ENCODE measurements at places on chromosomes 12 and 14.

- DNase-seq, result no peak
Measured at GRCh38 chr12:88518863-88519403, 61.3 kb downstream of the KITLG start.

GRCh38 chr14:24074625-24075484 is 3.5 kb downstream of the CPNE6 start:
- DNase-seq, result no peak

GRCh38 chr14:105022276-105022670 is 1.4 kb upstream of the CDCA4 start:
- no peak for DNase-seq

DNA sequence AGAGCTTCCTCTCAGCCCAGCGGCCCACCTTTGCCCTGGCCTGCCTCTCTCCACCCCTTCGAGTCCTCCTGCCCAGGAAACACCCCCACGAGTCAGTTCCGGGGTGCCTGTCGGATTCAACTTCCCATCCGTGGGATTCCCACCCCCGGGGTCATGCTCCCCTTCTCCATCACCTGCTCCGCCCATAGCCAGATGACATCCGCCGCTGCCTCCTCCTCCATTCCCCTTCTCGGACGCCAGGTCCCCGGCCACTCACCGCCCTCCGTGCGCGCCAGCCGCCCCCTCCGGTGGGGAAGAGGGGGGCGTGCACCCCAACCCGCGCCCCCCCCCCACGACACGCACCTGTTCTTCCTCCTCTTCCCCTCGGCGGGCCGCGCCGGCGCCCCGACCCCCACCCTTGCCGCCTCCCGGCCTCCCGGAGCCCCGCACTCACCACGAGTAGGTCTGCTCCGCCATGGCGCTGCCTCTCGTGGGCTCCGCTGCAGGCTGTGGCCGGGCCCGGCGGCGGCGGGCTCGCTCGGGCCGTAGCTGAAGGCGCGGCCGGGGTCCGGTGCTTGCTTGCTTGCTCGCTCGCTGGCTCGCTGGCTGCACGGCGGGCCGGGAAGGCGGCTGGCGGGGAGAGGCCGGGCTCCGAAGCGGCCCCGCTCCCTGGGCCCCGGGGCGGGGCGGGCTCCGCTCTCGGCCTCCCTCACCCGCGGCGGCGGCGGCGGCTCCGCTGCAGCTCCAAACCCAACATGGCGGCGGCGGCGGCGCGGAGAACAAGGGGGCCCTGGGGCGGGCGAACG is 554 bp downstream of the SPPL3 start:
- no peak for DNase-seq

DNA sequence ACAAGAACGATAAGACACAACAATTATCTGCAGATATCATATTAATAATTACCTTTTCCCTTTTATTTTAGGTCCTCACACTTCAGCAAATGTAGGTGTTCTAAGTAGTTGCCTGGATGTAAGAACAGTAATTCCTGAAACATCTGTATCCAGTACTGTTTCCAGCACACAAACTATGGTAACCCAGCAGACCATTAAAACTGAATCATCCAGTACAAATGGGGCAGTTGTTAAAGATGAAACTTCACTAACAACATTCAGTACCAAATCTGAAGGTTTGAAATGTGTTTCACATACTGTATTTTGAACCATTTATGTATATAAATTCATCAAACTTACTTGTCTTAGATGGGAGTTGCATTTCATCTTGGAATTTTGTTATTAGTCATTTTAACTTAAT is 31.0 kb downstream of the HCFC2 start:
- DNase-seq, result no peak

GRCh38 chr12:124518051-124518932 is 49.1 kb downstream of the NCOR2 start:
- peak; percentile 93 for DNase-seq

GRCh38 chr12:38155526-38156496 is 160.8 kb upstream of the ALG10B start:
- no peak for DNase-seq

DNA sequence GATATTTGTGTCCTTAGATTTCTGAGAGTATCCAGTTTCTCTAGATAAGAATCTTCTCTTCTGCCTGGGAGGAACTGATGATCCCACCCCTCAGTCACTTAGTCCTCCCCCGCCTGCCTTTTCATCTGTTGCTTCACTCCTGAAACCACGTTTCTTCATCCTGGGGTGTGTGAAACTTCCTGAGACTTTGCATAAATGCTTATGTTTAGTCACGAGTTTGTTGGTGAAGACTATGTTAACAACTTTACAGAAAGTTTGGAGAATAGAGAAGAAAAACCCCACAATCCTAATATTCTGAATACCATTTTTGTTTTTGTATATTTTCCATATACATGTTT is 33.2 kb downstream of the MARK3 start:
- DNase-seq, result no peak

DNA sequence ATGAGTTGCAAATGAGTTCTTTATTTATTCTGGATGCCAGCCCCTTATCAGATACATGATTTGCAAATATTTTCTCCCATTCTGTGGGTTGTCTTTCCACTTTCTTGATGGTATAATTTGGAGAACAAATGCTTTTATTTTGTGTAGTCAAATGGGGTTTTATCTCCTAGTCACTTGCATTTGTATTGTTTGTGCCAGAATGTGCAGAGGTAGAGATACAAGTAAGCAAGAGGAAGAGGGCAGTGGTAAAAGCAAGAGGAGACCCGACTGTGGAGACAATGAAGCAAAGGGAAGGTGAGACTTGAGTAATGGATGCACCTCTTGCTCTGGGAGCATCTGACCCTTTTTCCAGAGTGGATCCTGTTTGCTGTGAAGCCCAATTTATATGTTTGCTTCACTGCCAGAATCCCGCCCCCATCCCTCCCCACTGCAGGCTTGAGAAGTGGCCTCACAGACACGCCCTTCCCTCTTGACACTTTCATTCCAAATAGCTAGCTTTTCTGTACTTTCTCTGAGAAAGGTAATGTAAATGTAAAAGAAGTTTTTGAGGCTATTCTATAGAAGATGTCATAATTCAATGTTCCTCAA is 786 bp upstream of the PFKM start:
- DNase-seq, result no peak

DNA sequence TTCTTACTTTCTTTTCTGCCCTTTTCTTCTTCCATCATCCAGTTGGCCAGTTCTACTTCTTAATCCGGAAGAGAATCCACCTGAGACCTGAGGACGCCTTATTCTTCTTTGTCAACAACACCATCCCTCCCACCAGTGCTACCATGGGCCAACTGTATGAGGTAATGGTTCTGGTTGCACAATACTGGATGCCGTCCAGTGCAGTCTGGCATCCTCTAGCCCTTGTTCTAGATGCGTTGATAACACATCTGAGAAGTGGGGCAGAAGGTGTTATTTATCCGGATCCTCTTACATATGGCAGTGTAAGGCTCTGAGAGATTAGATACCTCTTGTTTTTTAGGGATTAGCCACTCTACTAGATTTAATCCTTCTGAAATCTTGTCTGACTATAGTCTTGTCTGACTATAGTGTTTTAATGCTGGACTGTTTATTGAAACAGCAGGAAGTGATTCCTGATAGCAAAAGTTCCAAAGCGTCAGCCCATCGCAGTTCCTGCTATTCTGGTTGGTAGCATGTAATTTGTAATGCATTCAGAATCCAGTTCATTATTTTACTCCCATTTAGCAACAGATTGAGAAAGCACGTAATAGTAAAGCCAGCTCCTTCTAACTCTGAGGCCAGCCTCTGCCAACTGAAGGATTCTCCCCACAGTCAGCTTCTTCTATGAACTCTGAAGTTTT is 7.9 kb downstream of the GABARAPL1 start:
- no peak for DNase-seq

GRCh38 chr12:58925111-58925611 is 4.9 kb upstream of the LRIG3 start:
- no peak for DNase-seq

DNA sequence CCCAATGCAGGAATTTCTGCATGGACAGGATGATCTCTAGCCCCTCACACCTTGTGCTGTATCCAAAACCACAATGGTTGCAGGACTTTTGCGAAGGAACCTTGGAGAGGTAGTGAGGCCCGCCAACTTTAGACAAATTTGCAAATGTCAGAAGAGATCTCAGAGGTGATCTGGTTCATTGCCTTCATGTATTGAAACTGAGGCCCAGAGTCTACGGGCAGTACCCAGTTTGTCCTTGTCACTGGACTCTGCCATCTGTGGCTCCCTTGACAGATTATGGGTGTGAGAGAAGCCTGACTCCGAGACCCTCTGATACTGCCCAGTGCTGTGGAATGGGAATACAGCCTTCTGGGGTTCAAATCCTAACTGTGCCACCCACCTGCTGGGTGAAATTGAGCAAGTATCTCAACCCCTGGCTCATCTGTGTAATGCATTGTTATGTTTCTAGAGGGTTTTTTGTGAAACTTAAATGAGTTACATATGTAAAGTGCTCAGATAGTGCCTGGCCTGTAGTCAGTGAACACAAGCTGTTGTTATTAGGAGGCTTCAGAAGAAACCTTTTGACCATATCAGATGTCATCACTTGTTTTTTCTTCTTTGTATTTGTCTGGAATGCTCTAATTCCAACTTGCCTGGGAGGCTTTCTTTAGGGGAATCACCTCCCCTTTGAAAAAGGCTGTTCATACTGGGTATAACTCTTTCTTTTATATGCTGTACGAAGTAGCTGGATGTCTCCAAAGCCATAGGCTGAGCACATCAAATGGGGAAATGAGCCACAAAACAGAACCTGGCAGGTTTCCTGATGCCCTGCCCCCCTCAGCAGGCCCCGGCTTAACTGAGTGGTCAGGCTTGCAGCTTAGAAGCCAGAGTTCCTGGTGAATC is 71.4 kb upstream of the SRSF5 start:
- no peak for DNase-seq

DNA sequence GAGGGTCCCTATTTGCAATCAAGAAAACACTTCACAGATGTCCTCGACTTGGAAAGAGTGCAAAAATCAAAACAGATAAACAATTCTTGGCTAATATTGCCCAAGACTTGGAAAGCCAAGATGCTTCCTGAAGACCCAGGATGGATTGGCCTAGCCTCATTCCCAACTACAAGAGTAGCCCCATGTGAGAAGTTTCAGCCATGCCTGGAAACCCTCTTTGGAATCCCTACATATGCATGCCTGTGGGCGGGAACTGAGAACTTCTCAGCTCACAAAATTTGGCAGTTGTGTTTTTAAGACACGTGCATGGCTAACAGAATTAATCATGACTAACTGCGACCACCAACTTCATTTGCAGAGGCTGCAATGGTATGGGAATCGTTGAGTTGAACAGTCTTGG is 283.2 kb upstream of the TBX3 start:
- DNase-seq, result no peak

DNA sequence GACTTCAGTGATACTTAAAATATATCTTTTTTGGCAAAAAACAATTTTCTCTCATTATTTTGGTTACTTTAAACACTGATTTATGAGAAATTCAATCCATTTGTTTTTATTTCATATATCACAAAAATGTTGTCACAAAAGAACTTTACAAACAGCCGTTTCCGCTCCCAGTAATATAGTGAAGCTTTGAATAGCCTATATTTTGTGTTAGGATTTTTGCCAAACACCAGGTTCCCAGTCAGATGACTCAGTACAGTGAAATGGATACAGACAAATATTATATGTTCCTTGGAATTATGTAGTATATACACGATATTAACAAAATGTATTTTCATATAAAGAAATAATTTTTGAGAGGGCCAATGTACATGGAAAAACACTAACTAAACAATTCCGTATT is 411.1 kb downstream of the CCER1 start:
- no peak for DNase-seq

DNA sequence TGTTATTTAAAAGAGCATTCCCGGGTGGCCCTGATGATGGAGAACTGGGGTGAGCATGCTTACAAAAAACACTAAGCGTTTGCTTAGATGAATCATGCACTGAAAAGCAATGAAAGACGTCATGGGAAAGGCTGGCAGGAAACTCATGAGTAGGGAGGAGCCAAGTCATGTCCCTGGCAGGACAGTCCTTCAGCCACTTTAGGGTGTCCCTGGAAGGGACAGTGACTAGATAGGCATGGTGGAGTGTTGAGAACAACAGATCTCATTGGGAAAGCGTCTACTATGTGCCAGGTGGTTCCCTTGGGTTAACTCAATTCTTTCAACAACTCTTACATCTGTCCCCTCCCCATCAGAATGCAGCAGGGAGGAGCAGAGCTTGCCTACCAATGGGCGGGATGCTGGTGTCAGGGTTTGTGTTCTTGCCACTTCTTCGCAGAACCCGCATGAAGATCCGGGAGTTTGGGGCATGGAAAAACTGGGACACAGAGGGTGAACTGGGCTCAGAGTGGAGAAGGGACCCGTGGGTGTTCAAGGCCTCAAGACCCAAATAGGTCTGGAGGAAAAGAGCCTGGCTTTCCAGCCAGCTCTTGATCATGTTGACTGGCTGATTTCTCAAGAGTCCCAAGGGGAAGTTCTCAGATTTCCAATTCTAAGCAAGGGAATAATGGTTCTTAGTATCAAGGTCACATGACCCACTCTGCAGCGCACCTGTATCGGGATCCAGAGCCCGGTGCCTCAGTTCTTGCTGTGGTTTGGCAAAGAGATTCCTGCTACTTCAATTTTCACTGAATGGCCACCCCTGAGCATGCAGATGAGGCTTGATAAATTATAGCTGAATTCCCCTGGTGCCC is 653.9 kb upstream of the TBX3 start:
- no peak for DNase-seq

DNA sequence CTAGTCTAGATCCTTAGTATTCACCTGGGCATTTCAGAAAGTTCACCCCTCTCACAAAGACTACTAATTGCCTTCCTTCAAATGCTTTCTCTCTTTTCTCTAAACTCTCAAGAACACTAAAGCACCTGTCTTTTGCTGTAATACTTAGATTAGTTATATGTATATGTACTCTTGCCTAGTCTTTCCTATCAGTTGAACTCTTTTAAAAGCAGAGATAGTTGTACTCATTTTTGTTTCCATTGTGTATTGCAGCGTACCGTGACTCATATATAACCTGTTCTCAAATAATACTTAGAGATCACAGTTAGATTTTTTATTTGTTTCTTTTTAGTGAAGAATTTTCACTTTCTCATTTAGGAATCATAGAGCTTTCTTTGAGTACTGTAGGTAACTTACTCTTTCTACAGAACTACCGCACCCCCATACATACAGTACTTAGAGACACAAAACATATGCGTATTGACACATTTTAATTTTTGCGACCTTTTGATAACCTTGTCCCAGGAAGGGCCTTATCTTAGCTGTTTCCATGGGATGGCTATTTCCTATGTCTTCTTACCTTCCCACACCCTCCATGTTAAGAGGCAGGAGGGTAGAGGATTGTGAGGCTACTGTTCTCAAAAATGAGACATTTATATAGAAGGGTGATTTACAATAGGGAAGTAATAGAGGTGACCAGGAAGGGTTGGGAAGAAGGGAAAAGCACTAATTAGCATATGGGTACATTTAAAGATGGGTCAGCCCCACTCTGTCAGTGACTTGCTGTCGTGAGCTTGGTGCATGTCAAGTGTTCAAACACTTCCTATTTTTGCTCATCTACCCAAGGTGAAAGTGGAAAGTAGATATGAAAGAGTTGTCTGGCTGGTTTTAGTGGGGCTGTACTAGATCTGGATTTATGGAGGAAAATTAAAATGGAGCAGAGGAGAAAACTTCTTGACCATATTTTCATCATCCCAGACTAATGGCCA is 74.3 kb downstream of the PLEKHA5 start:
- no peak for DNase-seq

DNA sequence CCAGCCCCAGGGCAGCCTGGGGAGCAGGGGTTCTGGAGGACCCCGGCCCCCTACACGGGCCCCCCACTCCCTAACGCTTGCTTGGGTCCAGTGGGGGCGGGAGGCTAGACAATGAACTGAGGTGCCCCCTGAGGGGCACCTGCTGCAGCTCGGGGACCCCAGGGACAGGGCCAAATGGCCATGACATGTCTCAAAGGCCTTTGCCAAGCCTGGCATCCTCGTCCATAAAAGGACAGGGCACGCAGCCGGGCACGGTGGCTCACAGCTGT is 11.7 kb upstream of the C14orf180 start:
- DNase-seq, result no peak
